ENCODE measurements at places on chromosomes 12 and 14.

GRCh38 chr12:68327896-68328295, 4.3 kb downstream of the MDM1 start:
- DNase-seq = no peak

DNA sequence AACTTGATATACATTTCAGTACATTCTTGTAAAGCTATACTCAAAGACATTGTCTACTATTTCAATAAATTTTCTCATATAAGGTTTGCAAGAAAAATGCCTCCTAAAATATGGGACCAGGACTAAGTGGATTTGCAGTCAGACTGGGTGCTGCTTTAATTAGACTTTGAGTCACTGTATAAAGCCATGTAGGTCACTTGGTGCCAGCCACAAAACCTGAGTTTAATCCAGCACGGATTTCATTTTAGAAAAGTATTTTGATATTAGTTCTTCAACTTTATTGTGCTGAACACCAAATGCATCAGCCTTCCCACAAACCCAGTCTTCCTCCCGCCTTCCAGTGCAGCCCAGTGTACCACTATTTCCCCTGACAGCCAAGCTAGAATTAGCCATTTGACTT, 9.9 kb upstream of the NID2 start:
- DNase-seq = peak; percentile 40

GRCh38 chr12:109069307-109070271, 17.2 kb downstream of the USP30 start:
- DNase-seq = no peak

GRCh38 chr12:4962539-4963486, 53.1 kb downstream of the KCNA1 start:
- DNase-seq = peak; percentile 62

GRCh38 chr14:55432628-55433027, 7.8 kb downstream of the TBPL2 start:
- DNase-seq = no peak

DNA sequence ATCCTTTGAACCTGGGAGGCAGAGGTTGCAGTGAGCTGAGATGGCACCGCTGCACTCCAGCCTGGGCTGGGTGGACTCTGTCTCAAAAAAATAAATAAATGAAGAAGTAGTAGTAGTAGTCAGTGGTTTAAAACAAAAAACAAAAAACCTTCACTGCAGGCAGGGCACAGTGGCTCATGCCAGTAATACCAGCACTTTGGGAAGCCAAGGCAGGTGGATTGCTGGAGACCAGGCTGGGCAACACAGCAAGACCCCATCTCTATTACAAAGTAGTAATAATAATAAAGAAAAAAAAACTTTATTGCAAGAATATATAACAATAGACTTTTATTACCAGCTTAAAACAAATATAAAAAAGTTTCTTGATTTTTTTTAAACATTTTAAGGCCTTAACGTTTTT, 13.8 kb upstream of the NEK9 start:
- DNase-seq = no peak

DNA sequence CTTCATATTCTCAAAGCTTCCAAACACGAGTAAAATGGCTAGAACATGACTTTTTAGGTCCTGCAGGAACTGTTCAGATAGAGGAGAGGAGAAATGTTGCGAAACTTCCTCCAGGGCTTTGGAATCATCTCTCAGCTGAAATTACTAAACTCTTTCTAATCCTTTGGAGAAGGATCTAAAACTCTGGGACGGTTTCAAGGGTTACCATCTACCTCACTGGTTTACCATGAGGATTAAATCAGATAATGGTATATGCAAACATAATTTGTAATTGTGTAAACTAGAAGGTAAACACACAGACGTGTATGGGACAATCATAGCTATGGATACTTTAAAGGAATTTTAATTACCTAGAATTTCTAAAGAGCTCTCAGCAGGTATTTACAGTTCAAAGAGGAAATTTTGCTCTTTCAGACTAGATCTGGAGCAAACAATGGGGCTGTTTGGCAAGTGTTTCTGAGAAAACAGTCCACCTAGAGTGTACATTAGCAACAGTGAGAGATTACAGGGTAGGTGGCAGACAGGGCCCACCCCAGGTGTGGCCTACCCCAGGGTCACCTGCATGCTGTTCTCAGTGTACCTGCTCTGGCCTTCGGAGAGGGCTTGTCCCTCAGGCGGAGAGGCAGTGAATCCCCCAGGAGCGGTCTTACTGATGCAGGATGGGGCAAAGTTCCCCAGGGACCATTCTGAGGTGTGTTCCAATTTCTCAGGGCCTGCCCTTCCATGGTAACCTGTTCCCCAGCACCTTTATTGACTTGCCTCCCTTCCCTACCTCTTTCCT, 124.7 kb upstream of the MAX start:
- DNase-seq = peak; percentile 46

DNA sequence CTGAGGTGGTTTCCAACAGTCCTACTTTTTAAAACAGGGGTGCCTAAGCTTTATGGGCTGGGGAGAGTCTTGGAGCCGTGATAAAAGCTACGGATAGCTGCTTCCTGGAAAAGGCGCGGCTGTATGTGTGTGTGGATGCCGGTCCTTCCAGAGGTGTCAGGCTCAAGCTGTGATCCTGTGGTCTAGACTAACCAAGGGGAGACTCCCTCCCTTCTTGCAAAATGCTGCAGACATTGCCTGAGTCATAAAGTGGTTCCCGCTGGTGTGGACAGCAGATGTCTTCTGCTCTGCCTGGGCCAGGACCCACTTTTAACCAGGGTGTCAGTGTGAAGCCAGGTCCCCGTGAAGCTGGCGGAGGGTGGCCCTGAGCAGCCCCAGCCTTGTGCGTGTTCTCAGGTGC, 37.8 kb downstream of the CCDC92 start:
- DNase-seq = peak; percentile 70

DNA sequence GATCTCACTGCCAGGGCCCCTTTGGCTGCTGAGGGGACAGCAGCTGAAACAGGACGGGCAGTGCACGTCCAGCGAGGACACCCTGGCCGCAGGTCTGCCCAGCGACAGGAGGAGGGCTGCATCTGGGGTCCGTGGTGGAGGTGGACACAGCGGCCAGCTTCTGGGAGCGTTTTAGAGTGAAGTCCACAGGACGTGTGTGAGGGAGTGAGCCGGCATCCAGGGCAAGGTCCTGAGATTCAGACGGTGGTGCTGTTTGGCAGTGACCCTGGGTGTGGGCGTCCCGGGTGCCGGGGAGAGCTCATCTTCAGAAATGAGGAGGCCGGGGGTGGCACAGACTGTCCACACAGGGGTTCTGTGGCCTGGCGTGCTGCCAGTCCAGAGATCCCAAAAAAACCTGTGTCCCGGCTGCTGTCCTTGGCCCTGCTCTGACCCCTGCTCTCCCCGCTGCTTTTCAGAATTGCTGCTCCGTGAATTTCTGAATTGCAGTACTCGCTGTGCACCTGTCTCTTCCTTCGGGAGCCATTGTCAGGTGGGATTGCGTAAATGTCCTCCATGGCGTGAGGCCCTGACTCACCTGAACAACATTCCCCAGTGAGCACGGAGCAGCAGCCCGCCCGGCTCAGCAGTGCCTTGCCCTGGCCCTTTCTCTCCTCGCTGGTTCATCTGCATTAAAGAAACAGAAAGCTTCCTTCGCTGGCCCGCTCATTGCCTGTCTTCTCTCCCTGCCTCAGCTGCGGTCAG, 183.5 kb upstream of the C14orf180 start:
- DNase-seq = no peak

DNA sequence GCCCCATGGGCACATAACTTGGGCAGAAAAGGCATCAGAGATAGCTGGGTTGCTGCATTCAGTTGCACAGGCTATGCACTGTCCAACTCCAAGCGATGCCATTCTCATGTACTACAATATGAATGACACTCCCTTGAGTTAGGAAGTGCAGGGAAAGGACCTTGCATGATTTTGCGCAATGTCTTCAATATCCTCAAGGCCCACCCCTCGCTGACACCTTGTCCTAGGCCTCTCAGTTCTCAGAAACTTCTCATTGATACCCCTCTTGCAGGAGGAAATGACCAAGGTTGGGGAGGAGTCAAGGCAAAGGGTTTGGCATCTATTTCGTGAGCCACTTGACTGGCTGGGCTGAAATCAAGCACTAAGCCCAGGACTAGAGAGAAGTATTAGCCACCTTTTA, 70.4 kb downstream of the ARL6IP4 start:
- no peak for DNase-seq

DNA sequence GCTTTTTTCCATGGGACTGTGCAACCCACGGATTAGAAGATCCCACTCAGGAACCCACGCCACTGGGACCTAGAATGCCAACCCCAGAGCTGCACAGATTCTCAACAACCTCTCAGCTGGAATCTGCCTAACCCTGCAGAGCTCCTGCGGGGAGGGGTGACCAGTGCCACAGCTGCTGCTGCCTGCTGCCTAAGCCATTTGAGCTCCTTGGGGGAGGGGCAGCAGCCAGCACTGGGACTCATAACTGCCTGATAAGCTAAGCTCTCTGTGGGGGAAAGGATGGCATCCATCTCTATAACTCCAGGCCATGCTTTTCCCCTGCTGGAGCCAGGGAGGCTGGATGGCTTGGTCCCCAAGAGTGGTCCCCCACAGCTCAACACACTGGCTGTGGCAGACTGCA, 182.8 kb downstream of the SLC5A8 start:
- DNase-seq = peak; percentile 19

DNA sequence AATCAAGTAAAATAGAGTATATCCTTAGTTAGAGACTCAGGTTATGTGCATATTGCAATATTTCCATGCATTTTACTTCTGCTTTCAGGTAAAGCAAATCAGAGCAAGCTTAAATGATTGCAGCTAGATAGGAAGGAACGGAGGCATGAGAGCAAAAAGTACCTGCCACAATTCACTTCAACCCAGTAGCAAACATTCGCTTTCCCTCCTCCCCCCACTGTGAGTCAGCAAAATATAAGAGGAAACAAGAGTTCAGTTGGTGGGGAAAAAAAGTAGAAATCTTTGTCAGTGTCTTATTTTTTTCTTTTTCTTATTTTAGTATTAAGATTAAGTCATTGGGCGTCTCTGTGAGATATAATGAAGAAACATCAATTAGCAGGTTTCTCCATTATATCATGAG, 475.4 kb downstream of the NPAS3 start:
- no peak for DNase-seq

DNA sequence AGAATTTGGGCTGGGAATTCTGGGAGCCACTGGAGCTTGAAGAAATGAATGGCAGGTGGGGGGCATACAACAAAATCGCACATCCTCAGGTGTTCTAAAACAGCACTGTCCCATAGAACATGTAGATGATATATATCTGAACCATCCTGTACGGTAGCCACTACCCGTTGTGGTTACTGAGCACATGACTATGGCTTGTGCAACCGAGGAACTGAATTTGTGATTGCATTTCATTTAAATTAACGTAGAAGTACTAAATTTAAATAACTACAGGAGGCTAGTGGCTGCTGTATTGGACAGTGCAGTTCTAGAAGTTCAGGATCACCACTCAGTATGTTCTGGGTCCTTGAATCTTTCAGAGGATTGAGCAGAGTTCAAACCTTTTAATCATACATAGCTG, 172.4 kb downstream of the PHETA1 start:
- DNase-seq = no peak

DNA sequence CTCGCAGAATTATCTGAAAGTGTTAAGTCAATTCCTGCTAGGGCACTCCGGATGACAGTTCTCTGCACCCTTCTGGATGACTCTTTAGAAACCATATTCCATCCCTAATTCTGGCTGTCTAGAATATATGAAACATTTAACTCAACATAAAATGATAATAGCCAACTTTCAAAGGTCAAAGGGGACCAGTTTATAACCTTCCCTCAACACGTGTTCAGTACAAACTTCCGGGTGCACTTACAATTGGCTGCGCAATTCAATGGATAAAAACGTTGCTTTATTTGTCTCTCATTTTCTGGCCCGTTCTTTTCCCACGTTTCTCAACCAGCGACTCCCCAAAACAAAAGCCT, 1.3 kb downstream of the SBNO1 start:
- peak; percentile 31 for DNase-seq

DNA sequence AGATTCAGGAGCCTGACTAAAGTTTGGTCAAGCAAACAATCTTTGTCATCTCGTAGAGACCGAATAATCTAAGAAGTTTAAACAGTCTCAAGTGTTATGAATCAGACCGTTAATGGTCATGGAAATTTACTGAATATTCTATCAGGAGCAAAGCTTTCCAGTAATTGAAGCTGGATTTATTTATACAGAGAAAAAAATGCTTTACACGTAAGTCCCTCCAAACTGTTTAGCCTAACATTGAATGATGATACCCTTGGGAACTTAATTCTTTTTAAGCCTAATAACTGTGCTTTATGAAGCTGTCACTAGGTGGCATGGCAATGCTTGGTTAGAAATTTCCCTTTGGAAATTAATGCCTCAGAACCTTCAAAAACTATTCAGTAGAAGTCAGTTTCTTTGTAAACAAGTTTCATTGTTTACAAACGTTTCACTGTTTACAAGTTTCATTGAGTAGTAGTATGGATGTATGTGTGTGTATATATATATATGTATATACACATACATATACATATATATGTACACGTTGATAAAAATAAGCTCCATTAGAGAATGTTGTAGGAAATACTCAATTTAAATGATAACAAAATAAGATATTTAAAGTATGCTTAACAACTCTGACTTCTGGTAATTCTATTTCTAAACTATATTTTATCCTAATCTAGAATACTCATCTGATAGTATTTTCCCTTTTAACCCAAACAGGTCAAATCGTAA, 32.1 kb downstream of the DEPDC4 start:
- peak; percentile 60 for DNase-seq

DNA sequence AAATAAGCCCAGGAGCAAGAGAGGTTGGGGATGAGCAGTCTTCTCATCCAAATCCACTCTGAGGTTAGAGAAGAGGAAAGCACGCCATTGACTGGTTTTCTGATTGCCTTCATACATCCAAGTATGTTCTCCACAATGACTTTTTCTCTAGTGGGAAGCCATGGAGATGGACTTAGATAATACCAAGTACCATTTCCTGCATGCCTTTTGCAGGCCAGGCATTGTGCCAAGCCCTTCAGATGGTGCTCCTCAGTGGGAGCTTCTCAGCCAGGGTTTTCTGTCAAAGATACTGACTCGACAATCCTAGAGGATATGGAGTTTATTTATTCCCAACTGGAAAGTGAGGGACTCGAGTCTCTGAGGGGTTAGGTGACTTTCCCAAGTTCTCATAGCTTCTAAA, 218.0 kb downstream of the ZFP36L1 start:
- peak; percentile 45 for DNase-seq

DNA sequence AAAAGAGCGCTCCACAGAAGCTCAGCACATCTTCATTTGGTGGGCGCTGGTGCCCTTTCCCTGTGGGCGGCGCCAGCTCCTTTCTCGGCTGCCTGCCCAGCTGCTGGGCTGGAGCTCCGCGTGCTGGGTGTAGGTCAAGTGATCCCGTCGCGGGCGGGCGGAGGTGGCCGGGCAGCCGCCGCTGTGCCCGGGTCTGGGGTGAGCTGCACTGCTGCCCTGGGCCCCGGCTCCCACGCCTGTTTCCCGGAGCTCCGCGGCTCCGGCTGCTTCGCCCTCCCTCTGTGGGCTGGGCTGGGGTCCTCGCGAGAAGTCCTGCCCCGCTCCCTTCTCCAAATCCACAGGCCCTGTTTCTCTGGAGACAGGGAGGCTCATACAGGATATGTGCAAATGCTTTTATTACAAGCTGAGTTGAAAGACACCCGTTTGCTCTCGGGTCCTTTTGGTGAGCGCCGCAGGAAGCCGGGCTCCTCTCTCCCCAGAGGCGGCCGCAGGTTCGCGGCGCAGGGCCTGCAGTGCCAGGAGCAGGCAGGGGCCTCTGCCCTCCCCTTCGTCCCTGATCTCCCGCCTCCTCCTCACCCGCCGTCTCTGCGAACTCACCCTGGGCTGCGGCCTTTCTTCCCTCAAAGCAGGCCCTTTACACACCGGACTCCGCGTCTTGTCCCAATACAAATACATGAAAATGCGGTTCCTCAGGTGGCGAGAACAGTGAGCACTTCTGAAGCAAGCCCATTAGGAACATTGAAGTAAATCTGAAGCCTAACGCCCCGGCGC, 67.8 kb upstream of the CAPRIN2 start:
- DNase-seq = peak; percentile 41

- no peak for DNase-seq
These were observed 121.0 kb downstream of the HELB start for GRCh38 chr12:66423266-66423665.

Data from LHCN-M2 (cell line).